ENCODE measurements at places on chromosomes 7 and 10. TPM values are rescaled to one million over a fixed set of nuclear protein-coding genes. Genes with fewer than 3 reads are reported as not detected.
A peak's percentile ranks its signal among the peaks of the same experiment; 100 is the strongest.

The FGF8 gene
- not detected for total RNA-seq

DNA sequence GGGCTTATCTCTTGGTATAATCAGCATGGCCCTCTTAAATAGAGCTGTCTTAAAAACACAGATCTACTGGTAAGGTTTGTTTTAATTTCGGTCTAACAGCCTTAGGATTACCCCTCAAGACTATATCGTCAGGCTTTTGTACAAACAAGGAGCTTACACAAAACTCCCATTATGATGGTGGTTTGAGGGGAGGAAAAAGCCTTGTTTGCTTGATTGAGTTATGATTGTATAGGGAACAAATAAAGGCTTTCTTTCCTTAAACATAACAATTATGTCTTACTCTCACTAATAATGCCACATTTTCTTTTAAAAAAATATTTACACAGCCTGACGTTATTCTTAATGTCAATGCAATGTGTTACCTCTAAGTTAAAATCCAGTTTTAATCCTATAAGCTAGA is 188.8 kb upstream of the TCF7L2 start:
- no peak for DNase-seq

- no peak for DNase-seq
Measured at GRCh38 chr7:133641436-133641835, 388.6 kb downstream of the EXOC4 start.

- peak; percentile 51 for DNase-seq
Measured at GRCh38 chr7:107150375-107151073, 18.3 kb upstream of the HBP1 start.

The CFAP70 gene
- total RNA-seq = 0.28 TPM

- DNase-seq = no peak
Measured at GRCh38 chr7:149845257-149845980, 7.2 kb downstream of the ZNF862 start.

GRCh38 chr10:13335881-13336280 is 12.2 kb downstream of the SEPHS1 start:
- no peak for DNase-seq

DNA sequence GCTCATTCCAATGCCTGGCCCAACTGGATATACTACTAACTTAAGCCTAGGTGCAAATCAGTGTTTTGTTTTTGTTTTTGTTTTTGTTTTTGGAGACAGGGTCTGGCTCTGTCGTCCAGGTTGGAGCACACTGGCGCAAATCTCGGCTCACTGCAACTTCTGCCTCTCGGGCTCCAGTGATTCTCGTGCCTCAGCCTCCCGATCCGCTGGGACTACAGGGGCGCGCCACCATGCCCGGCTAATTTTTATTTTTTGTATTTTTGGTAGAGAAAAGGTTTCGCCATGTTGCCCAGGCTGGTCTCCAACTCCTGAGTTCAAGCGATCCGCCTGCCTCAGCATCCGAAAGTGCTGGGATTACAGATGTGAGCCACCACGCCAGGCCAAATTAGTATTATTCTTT is 1.6 kb downstream of the PPP3CB start:
- DNase-seq = no peak

The MUC12 gene
- total RNA-seq = not detected

GRCh38 chr10:49230004-49230403 is 41.8 kb upstream of the TMEM273 start:
- no peak for DNase-seq

- DNase-seq = no peak
Measured at GRCh38 chr10:78365694-78366093, 332.0 kb downstream of the RPS24 start.

The AVL9 gene
- total RNA-seq = 32.9 TPM
